CD4-positive, alpha-beta T cell (primary cell): ENCODE measurements at places on chromosomes 12 and 14.

DNA sequence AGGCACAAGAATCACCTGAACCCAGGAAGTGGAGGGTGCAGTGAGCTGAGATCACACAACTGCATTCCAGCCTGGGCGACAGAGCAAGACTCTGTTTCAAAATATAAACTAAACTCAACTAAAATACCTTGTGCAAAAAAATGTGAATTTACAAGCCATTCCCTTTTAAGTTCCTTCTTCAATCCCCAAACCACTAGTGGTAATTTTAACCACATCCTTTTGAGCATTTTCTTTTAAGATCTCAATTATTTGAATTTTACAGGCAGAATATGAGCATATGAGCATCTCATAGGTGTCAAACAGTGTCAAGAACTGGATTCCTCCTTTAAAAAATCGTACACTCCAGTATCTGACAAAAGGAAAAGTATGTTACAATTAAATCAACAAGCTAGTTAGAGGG is 57.0 kb upstream of the NPFF start:
- H3K27ac ChIP-seq = no peak overlapping the region
- peaks cover 25% of the 10 kb centered on the region for H3K4me1 ChIP-seq
- H3K36me3 ChIP-seq = no peaks in the 10 kb centered on the region
- no peak overlapping the region for H3K4me3 ChIP-seq
- no peak for DNase-seq
- H3K27me3 ChIP-seq = no peaks in the 10 kb centered on the region

DNA sequence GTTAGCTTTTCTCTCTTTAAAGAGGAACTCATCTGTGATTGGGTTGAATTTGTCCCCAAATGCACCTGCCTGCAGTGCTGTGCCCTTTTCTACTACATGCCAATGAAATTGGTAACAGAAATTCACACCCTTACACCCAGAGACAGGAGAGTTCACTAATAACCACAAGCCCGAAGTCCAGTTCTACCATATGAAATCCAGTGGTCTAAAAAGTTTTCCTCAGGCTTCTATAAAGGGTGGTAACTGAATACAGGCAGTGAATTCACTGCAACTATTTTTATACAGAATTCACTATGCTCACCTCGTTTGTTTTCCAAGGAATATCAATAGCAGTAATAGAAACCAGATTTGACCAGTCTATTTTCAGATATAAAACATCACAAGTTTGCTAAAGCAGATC is 31.5 kb upstream of the SOS2 start:
- no peaks in the 10 kb centered on the region for H3K4me1 ChIP-seq
- no peaks in the 10 kb centered on the region for H3K27me3 ChIP-seq
- no peak overlapping the region for H3K4me3 ChIP-seq
- H3K36me3 ChIP-seq = no peaks in the 10 kb centered on the region
- no peak overlapping the region for H3K27ac ChIP-seq

- no peak for DNase-seq
- H3K36me3 ChIP-seq = peaks cover 87% of the 10 kb centered on the region
- no peak overlapping the region for H3K27ac ChIP-seq
Observed at GRCh38 chr14:89977668-89978067, 21.9 kb downstream of the TDP1 start.

- H3K27me3 ChIP-seq = no peaks in the 10 kb centered on the region
- no peak overlapping the region for H3K4me3 ChIP-seq
- DNase-seq = no peak
- peaks cover 56% of the 10 kb centered on the region for H3K36me3 ChIP-seq
- no peak overlapping the region for H3K27ac ChIP-seq
Observed at GRCh38 chr12:122350141-122350848, 72.2 kb downstream of the CLIP1 start.

- no peaks in the 10 kb centered on the region for H3K4me1 ChIP-seq
- H3K4me3 ChIP-seq = no peak overlapping the region
- DNase-seq = no peak
- H3K27ac ChIP-seq = no peak overlapping the region
- no peaks in the 10 kb centered on the region for H3K36me3 ChIP-seq
Observed at GRCh38 chr12:79048962-79049361, 184.4 kb downstream of the SYT1 start.

GRCh38 chr14:99478128-99478527 is 2.5 kb downstream of the SETD3 start:
- H3K27me3 ChIP-seq = no peaks in the 10 kb centered on the region
- H3K27ac ChIP-seq = no peak overlapping the region
- peaks cover 23% of the 10 kb centered on the region for H3K4me1 ChIP-seq
- DNase-seq = no peak

DNA sequence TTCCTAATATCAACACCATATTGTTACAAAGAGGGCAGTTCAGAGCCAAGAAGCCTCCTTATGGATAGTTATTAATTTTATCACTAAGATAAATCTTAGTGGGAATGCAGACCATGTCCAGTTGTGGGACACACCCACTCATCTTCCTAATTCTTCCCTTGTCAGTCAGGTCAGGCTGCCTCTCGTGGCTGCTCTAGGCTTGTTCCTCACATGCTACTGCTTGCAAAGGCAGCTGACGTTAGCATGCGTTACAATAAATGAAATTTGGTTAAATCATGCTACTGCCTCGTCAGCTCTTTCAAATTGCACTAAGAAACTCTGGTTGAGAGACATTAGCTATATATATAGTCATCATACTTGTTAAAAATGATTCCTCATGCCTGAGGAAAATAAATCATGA is 108.4 kb downstream of the CAND1 start:
- H3K4me1 ChIP-seq = no peaks in the 10 kb centered on the region
- no peak overlapping the region for H3K4me3 ChIP-seq
- DNase-seq = no peak
- H3K27ac ChIP-seq = no peak overlapping the region
- H3K36me3 ChIP-seq = no peaks in the 10 kb centered on the region

GRCh38 chr14:96405677-96406076 is 13.7 kb downstream of the AK7 start:
- no peak overlapping the region for H3K27ac ChIP-seq
- no peaks in the 10 kb centered on the region for H3K27me3 ChIP-seq
- H3K4me1 ChIP-seq = no peaks in the 10 kb centered on the region
- H3K36me3 ChIP-seq = no peaks in the 10 kb centered on the region
- H3K4me3 ChIP-seq = no peak overlapping the region
- no peak for DNase-seq

GRCh38 chr12:93536766-93537488 is 35.5 kb upstream of the SOCS2 start:
- H3K27me3 ChIP-seq = no peaks in the 10 kb centered on the region
- no peak overlapping the region for H3K4me3 ChIP-seq
- no peak overlapping the region for H3K27ac ChIP-seq

DNA sequence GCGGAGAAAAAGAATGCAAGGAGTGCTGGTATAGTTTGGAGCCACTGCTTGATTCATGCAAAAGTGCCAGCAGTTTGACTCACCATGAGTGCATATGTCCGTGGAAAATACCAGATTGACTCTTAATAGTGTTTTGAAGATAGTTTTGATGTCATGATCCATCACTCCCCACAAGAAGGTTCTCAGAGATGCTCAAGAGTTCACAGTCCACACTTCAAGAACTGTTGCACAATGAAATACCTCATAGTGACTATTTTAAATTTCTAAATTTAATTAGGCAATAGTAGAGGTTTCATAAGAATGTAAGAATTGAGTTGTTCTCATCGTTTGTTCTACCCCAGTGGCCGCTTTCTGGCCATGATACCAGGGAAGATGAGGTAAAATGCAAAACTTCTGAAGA is 286.6 kb upstream of the RGS6 start:
- H3K27me3 ChIP-seq = no peaks in the 10 kb centered on the region
- no peak overlapping the region for H3K27ac ChIP-seq
- peaks cover 8% of the 10 kb centered on the region for H3K36me3 ChIP-seq
- DNase-seq = no peak
- no peaks in the 10 kb centered on the region for H3K4me1 ChIP-seq

- no peak overlapping the region for H3K27ac ChIP-seq
- H3K36me3 ChIP-seq = no peaks in the 10 kb centered on the region
- H3K27me3 ChIP-seq = no peaks in the 10 kb centered on the region
- no peaks in the 10 kb centered on the region for H3K4me1 ChIP-seq
- no peak overlapping the region for H3K4me3 ChIP-seq
Observed at GRCh38 chr12:129052373-129052772, 199.1 kb downstream of the GLT1D1 start.

DNA sequence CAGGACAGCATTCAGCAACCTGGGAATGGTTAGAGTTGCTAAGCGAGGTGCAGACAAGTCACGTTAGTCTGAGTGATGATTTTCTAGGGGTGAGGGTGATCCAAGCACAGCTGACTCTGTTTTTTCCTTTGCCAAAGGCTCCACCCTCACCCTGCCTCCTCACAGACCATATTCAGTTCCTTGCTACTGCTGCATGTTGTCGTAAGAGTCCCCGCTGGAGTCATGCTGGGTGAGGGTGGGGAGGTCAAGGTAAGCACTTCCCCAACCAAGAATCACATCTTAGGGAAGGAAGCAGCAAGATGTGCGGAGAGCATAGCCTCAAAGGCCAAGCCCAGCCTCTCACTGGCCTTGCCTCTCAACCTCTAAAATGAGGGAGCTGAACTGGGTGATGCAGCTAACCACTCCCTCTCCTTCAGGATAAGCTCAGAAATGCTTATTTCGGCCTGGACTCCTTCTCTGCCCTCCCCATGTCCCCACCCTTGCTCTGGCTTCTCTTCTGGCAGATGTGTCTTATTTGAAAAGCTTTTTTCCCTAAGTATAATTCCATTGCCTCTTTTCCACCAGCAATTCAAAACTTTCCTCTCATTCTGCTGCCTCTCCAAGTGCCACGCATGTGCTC is 66.9 kb upstream of the ACTN1 start:
- no peaks in the 10 kb centered on the region for H3K36me3 ChIP-seq
- H3K4me3 ChIP-seq = no peak overlapping the region
- no peak overlapping the region for H3K27ac ChIP-seq
- H3K4me1 ChIP-seq = peaks cover 12% of the 10 kb centered on the region
- H3K27me3 ChIP-seq = no peaks in the 10 kb centered on the region
- DNase-seq = no peak

- no peaks in the 10 kb centered on the region for H3K4me1 ChIP-seq
- no peak overlapping the region for H3K4me3 ChIP-seq
- peaks cover 3% of the 10 kb centered on the region for H3K27me3 ChIP-seq
- DNase-seq = no peak
- H3K27ac ChIP-seq = no peak overlapping the region
- H3K36me3 ChIP-seq = no peaks in the 10 kb centered on the region
Observed at GRCh38 chr12:10027721-10028120, 2.8 kb upstream of the CLEC9A start.

- peaks cover 8% of the 10 kb centered on the region for H3K4me1 ChIP-seq
- H3K36me3 ChIP-seq = peaks cover 8% of the 10 kb centered on the region
- no peaks in the 10 kb centered on the region for H3K27me3 ChIP-seq
- no peak for DNase-seq
- H3K27ac ChIP-seq = no peak overlapping the region
Observed at GRCh38 chr14:54854181-54854580, 48.4 kb downstream of the GCH1 start.

- peaks cover 2% of the 10 kb centered on the region for H3K27me3 ChIP-seq
- no peak overlapping the region for H3K4me3 ChIP-seq
- no peak for DNase-seq
- H3K27ac ChIP-seq = no peak overlapping the region
Observed at GRCh38 chr12:109795023-109795422, 38.2 kb downstream of the TRPV4 start.

DNA sequence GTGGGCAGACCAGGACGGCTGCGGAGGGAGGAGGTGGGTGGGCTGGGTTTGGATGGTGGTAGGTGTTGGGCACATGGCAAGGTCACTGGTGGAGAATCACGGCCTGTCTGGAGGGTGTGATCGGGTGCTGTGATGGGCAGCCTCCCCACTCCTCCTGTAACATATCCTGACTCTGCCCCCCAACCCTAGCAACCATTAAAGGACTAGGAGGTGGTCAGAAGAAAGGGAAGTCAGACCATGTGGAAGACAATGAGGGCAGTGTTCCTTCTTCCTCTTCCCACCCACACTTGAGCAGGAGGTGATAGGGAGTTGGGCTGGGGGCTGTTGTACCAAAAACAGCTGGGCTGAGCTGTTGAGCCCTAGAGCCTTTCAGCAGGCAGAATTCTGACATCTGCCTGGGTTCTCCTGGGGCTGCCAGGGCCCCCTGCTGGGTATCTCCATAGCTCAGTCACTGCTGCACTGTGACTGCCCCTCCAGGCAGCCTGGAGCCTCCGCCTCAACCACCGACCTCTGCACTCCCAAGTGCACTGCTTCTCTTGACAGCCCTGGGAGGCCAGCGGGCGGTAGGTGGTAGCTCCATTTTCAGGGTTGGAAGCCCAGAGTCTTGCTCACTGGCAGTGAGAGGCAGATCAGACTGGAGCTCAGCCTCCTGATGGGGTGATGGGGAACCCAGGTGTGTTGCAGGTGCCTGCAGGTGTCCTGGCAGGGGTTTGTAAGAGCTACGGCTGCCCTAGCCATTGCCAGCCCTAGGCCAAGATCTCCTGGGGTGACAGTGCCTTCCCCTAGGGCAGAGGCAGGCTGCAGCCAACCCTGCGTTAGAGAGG is 15.4 kb downstream of the VASH1 start:
- H3K27ac ChIP-seq = no peak overlapping the region
- peaks cover 20% of the 10 kb centered on the region for H3K4me1 ChIP-seq
- no peak overlapping the region for H3K4me3 ChIP-seq
- peaks cover 10% of the 10 kb centered on the region for H3K36me3 ChIP-seq
- H3K27me3 ChIP-seq = peaks cover 2% of the 10 kb centered on the region

GRCh38 chr14:67166450-67166853 is 22.8 kb upstream of the GARIN2 start:
- no peaks in the 10 kb centered on the region for H3K36me3 ChIP-seq
- H3K4me3 ChIP-seq = no peak overlapping the region
- no peaks in the 10 kb centered on the region for H3K4me1 ChIP-seq
- no peak overlapping the region for H3K27ac ChIP-seq

DNA sequence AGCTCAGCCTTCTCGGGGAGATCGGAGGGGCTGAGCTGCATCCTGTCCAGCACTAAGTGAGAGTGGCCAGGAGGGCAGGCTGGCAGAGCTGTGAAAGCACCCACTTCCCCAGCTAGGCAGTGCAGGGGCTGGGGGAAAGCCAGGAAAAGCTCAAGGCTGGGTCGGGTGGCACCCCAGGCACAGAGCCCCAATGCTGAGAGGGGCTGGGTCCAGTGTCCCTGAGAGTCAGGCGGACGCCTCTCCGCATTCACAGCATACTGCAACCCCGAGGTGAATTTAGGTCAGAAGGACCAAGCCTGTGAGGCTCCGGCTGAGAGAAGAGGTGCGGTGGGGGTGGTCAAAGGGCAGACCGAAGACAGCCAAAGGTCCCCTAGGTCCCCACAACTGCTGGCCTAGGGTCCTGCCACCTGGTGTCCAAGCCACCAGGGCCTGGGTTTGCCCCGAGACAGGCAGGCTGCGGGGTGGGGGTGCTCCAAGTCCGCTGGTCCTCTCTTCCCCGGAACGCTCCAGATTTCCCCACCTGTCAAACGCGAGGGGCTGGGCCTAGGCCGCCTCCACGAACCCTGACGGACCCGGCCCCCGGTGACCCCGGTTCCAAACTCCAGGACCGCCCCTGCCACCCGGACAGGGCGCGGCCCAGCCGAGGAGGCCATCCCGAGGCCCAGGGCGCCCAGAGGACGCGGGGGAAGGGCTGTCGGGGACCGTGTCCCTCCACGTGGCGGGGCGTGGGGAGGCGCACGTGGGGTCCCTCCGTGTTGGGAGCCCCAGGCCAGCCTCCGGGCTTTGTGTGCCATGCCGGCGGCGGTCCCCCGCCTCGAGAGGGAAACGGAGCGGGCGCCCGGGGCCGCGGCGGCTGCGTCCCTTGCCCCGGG is 527 bp downstream of the CAMKK2 start:
- H3K36me3 ChIP-seq = peaks cover 5% of the 10 kb centered on the region
- no peaks in the 10 kb centered on the region for H3K27me3 ChIP-seq
- no peak for DNase-seq
- H3K4me1 ChIP-seq = peaks cover 37% of the 10 kb centered on the region

- H3K27me3 ChIP-seq = no peaks in the 10 kb centered on the region
- H3K36me3 ChIP-seq = peaks cover 13% of the 10 kb centered on the region
- H3K4me3 ChIP-seq = no peak overlapping the region
- H3K27ac ChIP-seq = no peak overlapping the region
- DNase-seq = no peak
Observed at GRCh38 chr14:77823378-77823777, 23.5 kb downstream of the ADCK1 start.
